ENCODE measurements at places on chromosomes 16 and 17.

DNA sequence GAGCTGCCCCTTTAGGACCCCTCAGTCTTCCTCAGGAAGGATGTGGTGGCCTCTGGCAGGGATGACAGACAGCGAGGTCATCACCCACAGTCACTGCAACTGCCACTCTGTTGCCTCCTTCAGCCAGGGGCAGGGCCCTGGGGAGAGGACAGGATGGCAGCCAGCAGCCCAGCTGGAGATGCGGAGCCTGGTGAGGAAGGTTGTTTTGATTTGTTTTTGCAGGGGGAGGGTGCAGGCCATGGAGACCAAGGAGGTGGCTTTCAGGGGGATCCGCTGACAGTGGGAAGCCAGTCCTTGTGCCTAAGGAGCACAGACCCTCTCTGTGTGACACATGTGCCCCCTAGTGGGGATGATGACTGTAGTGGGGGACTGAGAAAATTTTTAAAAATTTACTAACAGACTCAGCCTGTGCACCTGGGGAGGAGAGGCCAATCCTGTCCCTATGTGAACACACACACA is 7.4 kb downstream of the PRCD start:
- no peak for DNase-seq

GRCh38 chr16:57482845-57483545 is 3.3 kb downstream of the DOK4 start:
- no peak for DNase-seq

DNA sequence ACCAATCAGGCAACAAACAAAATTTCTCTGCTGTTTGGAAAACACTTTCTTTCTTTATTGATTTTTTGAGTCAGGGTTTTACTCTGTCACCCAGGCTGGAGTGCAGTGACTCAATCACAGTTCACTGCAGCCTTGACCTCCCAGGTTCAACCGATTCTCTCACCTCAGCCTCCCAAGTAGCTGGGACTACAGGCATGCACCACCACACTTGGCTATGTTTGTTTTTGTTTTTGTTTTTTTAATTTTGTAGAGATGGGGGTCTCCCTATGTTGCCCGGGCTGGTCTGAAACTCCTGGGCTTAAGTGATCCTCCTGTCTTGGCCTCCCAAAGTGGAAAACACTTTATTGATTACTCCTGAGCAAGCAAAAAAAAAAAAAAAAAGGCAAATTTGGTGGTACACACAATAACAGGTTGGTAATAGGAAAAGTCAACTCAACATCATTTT is 276.4 kb downstream of the SOX9 start:
- DNase-seq: no peak

GRCh38 chr17:8123695-8124349 is at the start of gene HES7:
TSS of gene HES7 (minus strand) at chr17:8124106. CDS start at chr17:8124084, 22 bp downstream.
- no peak for DNase-seq

DNA sequence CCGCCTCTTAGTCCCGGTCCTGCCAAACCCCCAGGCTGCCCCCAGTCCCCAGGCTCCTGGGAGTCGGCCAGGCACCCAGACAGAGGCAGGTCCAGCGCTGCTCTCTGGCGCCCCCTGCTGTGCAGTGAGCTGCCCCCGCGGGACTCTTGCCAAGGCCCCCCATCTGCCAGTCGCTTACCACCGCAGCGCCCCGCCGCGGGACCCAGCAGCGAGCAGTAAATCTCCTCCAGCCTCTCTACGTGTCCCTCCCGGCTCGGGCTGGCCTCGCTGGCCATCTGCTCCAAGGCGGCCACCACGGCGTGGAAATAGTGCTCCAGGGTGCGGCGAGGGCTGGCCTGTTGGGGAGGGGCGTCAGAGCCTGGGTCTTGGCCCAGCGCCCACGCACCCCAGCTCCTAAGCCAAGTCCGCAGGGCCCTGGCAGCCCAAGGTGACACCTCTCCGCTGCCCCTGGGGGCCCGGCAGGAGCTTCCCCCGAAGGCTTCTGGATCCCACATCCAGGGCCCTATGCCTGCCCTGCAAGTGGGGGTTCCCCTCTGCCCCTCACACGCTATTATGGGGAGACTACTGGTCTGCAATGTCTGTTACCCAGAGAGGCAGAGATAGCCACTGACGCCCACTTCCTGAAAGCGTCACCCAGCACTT is 33.7 kb upstream of the MFSD6L start:
- no peak for DNase-seq

GRCh38 chr16:67884684-67885083 is at the start of gene NRN1L:
TSS of gene NRN1L (plus strand) at chr16:67884885. CDS start at chr16:67884904, 19 bp downstream.
- peak; percentile 79 for DNase-seq

- DNase-seq: no peak
These were observed 271.2 kb upstream of the RPL38 start for GRCh38 chr17:73932216-73932749.

DNA sequence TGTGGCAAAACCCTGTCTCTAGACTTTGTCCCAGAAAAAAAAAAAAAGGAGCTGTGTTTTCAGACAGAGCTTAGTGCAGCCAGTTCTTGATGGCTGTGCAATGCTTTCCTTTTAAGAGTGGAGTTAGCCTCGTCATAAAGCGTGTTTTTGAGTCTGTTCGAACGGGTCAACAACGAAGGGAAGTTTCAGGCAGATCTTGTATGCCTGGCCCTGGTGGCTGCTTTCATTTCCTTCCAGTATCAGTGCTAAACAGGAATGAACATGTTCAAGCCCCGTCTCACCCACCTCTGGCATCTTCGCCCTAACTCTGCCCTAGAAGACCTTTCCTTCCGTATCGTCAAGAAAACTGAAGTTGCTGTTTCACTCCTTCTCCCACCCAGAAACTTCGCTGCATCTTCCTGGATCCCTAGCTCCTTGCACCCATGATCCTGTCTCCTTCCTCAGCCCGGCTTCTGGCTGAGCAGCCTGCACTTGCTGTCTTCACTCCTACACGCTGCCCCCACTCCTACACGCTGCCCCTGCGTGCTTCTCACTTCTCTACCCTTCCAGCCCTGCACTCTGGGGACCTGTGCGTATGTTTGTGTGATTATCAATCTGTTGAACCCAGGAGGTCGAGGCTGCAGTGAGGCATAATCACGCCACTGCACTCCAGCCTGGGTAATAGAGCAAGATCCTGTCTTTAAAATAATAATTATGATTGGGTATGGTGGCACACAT is 55.3 kb downstream of the USP10 start:
- no peak for DNase-seq

DNA sequence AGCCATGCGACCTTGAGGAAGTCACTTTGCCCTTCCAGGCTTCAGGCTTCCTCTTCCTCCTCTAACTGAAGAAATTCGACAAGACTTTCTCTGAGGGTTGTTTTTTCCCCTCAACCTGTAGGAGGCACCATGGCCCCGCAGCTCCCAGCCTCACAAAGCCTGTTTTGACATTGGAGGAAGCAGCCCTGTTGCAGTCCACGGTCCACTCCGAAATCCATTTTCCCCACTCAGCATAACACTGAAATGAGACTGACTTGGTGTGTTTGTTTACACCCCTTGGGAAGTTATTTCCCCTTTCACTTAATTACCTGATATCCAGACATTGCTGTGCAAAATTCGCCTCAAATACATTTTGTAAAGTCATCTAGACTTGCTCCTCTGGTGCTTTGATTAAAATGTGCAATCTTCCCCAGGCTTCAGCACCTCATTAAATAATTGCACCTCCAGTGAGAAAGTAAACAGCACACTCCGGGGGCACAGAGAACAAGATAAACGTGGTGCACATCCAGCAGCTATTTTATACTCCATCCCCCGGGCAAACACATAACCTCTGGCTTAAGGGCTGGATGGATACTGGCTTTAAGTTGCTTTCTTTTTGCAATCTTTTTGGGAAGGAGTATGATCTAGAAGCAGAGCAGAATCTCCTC is 41.4 kb upstream of the PIRT start:
- DNase-seq: no peak

- no peak for DNase-seq
These were observed 456.9 kb downstream of the TOX3 start for GRCh38 chr16:52090080-52090479.

- no peak for DNase-seq
These were observed 4.5 kb downstream of the NTHL1 start for GRCh38 chr16:2042986-2043666.

DNA sequence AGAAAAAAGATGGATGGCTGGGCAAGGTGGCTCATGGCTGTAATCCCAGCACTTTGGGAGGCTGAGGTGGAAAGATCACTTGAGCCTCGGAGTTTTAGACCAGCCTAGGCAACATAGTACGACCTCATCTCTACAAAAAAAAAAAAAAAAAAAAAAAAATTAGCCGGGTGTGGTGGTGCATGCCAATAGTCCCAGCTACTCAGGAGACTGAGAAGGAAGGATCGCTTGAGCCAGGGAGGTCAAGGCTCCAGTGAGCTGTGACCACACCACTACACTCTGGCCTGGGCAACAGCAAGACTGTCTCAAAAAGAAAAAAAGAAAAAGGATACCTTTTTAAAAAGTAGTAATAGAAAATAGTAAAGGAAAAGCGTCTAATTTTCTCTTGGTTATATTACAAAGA is 20.7 kb downstream of the ZNF652 start:
- no peak for DNase-seq

- no peak for DNase-seq
These were observed 10.0 kb downstream of the ZNF668 start for GRCh38 chr16:31063843-31064611.

DNA sequence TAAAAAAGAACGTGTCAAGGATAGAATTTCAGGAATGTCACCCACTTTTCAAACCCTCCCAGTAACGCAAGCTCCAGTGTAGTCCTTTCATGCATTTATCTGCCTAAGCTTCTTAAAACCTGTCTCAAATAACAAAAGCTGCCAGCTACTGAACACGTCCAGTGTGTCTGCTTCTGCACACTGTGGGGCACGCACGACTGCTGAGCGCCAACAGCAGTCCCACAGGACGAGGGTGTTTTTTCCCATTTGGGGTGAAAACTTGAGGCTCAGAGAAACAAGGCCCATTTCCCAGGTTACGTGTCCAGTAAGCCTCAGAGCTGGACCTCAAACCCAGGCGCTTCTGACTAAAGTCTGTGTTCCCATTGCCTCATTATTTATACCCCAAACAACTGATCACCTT is 17.2 kb downstream of the NTAN1 start:
- DNase-seq: no peak

GRCh38 chr16:85369741-85370528 is 243.2 kb upstream of the GSE1 start:
- DNase-seq: no peak

DNA sequence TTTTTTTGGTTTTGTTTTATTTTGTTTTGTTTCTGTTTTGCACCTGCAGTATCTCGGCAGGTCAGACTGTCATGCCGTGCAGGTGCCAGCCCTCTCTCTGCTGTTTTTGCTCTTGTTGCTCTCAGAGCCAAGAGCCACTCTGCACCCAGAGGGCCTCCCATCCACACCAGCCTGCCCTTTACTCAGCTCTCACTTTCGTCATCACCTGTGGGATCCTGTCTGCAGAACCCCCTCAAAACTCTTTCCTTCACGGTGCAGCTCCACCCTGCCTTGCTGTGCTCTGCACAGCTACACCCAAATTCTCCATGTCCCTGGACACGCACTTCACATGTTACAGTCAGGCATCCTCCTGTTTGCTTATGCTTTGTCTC is 2.6 kb downstream of the AOC3 start:
- DNase-seq: no peak

- no peak for DNase-seq
These were observed 26.5 kb upstream of the NF1 start for GRCh38 chr17:31068291-31068690.

- no peak for DNase-seq
These were observed 146.5 kb upstream of the CDH11 start for GRCh38 chr16:65268331-65268730.

DNA sequence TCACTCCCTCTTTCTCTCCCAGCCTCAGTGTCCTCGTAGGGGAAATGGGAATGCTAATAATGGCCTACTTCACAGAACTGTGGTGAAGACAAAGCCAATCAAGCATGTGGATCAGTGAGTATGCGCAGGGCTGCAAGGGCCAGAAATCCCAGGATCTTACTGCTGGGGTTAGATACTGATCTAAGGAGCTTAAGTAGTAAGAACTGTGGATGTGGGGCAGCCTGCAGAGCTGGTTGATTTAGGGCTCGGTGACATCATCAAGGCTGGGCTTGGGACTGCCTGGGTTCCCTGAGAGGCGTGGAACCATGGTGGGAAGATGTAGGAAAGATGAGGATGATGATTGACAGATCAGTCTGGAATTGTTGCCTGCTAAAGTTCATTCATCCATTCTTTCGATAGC is 25.6 kb downstream of the GOSR2 start:
- DNase-seq: no peak

DNA sequence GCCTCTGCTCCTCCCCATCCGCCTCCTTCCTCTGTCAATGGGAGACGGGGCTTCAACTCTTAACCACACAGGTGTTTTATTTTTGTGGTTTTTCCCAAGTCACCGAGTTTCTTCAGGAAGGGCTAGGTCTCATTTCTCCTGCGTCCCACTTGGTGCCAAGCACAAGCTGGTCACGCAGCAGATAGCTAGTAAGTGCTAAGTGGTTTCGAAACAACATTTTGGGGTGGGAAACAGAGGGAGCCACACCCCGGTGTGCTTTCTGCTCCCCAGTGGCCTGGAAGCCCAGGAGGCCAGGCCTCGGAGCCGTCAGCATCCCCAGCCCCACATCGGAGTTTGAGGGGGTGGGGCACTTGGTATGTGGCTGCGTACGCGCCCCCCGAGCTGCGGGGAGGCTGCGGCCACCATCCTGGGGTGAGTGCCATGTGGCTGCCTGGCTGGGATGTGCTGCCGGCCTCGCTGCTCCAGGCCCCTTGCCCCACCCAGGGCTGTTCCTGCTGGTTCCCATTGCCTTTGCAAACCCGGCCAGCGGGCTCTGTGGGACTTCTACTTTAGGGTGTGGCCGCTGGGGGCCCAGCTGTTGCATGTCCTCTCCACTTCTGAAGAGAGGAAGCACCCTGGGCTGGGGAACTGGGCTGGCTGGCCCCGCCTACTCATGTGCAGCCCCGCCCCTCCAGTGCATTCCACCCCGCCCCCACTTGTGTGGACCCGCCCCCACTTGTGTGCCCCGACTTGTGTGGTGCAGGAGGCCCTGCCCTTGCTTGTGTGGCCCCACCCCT is 55.6 kb downstream of the BAIAP2 start:
- no peak for DNase-seq

DNA sequence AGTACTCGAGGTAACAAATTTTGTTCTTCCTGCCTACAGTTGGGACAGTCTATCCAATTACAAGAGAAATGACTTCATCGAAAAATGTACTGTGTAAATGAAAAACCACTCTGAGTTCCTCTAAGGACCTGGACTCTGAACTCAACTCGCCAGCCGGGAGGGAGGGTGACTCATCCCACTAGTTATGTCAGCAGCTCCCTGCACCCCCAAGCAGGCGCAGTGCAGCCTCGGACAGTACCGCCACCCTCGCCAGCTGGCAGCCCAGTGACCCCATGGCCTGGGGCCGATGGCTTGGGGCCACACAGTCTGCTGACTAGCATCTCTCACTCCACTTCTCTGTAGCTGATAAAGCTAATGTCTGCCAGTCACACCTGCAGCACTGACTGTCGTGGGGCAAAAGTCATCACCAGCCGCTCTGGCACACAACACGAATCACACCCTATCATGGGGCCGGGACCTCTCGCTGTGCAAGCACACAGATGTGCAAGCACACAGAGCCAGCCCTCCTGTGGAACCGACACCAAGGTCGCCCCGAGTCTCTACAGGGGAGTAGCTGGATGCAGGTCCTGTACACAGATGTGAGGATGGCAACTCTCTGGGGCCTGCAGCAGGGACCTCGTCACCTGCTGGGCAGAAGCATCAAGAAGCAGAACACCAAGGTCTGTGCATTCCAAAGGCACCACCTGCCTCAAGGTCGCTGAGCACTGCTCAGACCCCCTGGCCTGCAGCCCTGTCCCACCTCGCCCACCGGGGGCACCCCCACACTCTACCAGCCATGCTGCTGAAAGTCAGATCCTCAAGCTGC is 5.7 kb downstream of the CSNK1D start:
- peak; percentile 82 for DNase-seq

- no peak for DNase-seq
These were observed 41.8 kb downstream of the MYO18A start for GRCh38 chr17:29138184-29138955.

- DNase-seq: no peak
These were observed 5.2 kb upstream of the TCAP start for GRCh38 chr17:39660011-39660360.
